Fibroblast of upper back skin (primary cell): ENCODE measurements at places on chromosomes 7 and 10.

DNA sequence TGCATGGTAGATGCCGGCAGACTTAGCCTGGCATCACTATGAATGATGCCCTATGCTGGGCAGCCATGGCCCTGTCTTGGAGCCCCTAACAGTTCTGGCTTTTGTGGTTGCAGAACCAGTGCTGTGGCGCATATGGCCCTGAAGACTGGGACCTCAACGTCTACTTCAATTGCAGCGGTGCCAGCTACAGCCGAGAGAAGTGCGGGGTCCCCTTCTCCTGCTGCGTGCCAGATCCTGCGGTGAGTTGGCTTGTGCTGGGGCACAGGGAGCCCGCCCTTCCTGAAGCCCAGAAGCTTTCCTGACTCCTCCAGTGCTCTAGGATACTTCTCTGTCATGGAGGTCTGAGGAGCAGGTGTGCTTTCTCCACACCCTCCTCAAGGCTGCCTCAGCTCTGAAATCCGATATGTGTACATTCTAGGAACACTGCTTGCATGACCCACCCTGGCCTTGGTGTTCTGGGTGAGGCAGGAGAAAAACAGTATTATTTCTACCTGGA, 25.6 kb upstream of the SH2D4B start:
- DNase-seq, result no peak

DNA sequence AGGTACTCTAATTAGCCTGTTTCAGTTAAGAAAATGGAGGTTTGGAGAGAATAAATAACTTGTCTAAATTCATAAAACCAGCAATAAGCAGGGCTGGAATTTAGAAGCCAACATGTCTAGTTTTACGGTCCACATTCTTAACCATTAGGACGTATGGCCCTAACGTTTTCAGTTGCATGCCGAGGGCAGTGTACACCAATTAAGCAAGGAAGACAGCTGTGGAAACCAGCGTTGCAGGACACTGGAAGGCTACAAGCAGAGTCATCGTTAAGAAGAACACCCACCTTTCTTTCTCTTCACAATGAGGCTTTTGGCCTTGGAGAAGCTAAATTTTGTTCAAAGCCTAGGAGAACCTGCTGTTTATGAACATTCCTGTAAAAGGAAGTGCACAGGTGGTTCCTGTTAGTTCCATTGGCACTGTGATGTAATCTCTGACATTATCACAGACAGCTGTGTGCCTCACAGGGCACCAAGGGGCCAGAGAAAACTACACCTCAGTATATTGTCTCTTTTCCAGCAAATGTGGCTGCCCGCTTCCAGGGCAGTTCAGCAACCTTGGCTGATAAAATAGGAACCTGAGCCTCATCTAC, 21.0 kb downstream of the MPP7 start:
- no peak for DNase-seq

DNA sequence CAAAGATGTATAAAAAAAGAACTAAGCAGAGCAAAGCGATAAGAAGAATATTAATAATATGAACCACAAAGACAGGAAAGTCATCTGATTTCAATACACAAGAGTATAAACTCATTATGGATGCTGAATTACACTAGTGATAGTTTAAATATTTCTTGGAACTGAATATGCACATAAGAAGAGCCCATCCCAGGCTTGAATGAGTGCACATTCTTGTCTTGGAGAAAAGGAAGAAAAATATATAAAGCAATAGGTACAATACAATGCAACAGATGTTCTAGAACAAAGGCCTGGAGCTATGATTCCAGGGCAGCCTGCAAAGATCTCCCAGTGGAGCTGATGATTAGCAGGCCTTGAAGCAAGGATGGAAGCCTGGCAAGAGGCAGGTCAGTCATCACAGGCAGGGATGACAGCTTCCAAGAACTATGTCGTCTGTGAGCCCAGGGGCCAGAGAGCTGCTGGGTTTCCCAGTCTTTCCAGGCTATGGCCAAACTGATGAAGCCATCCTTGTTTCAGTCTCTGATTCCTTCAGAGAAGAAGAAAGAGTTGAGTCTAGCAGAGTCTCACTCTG, 277.6 kb downstream of the KCNMA1 start:
- peak; percentile 59 for DNase-seq

DNA sequence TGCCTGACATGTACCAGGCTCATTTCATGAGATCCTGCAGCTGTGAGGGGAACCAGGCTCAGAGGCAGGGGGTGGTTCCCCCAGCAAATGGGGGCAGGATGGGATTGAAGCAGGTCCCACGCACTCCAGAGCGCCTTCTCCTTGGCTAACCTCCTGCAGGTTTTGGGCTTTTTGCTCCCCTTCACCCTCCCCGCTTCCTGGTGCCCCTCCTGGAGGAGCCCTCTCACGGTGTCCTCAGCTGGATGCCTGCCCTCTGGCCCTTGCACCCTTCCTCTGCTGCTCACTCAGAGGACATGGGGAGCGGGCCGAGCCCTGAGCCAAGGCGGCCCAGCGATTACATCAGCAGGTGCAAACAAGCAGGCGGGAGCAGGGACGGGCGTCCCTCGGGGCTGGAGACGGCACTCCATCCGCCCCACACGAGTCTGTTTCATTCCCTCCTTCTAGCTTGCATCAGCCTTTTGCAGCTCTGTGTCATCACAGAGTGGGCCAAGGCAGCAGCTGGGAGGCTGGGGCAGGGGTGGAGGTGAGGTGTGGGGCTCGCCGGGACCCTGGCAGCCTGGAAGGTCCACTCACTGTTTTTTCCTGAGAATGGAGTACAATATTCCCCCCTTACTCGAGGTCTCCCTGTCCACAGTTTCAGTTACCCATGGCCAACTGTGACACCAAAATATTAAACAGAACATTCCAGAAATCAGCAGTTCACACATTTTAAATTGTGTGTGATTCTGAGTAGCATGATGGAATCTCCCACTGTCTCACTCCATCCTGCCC, 52.7 kb upstream of the SLC29A3 start:
- peak; percentile 97 for DNase-seq

- DNase-seq, result no peak
Observed at GRCh38 chr7:28700096-28700495, 258.0 kb downstream of the TRIL start.

DNA sequence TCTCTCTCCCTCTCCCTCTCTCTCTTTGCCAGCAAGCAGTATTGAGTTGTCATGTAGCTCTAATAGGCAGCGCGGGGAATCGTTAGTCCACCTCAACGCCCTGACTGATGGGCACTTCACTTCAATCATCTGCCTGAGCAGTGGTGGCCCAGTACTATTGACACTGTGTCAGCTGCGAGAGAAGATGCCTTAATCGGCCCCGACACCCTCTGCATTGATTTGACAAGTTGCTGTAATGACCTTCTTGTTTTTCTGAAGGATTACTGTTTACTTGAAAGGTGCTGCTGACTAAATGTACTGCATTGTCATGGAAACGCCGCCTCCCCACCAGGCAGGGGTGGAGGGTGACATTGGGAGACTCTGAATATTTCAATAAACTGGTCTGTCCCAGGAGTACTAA, 913.8 kb downstream of the KCNMA1 start:
- no peak for DNase-seq

- no peak for DNase-seq
Observed at GRCh38 chr7:38554586-38554985, 76.6 kb downstream of the AMPH start.

GRCh38 chr7:141463986-141464385, 87.2 kb upstream of the AGK start:
- DNase-seq, result no peak
